ENCODE measurements at places on chromosomes 4 and X. TPM values are rescaled to one million over a fixed set of nuclear protein-coding genes. Genes with fewer than 3 reads are reported as not detected.

PARM1 gene
- 0.48 TPM for total RNA-seq

MAGEE1 gene
- 4.6 TPM for total RNA-seq

SLC9A7 gene
- total RNA-seq: 8.2 TPM

PGRMC1 gene
- 144 TPM for total RNA-seq

LIMCH1 gene
- 40.0 TPM for total RNA-seq

RAB41 gene
- not detected for total RNA-seq

SMR3B gene
- total RNA-seq: not detected

MSX1 gene
- total RNA-seq: 9.4 TPM

PNMA6A gene
- total RNA-seq: 4.6 TPM

PABPC1L2B gene
- total RNA-seq: not detected

NPY2R gene
- total RNA-seq: not detected

HNRNPDL gene
- 259 TPM for total RNA-seq

PLCXD1 gene
- 30.7 TPM for total RNA-seq

FOXR2 gene
- total RNA-seq: not detected

RAB39B gene
- total RNA-seq: 0.69 TPM

PDLIM5 gene
- 43.1 TPM for total RNA-seq

FGFR3 gene
- 2.3 TPM for total RNA-seq

RASGEF1B gene
- not detected for total RNA-seq

HTN1 gene
- total RNA-seq: not detected

FMR1NB gene
- not detected for total RNA-seq

SPIN3 gene
- 5.3 TPM for total RNA-seq

SERTM2 gene
- total RNA-seq: not detected

WDFY3 gene
- total RNA-seq: 7.2 TPM

FAM9C gene
- not detected for total RNA-seq

CFI gene
- total RNA-seq: 0.72 TPM

ENPEP gene
- total RNA-seq: 0.14 TPM

CTAG1A gene
- total RNA-seq: not detected

TMSB15B gene
- total RNA-seq: 6.1 TPM

CSAG1 gene
- 0.46 TPM for total RNA-seq

SPP1 gene
- total RNA-seq: 218 TPM

SYTL4 gene
- 3.0 TPM for total RNA-seq

CYSLTR1 gene
- not detected for total RNA-seq

BMP3 gene
- not detected for total RNA-seq

HMX1 gene
- total RNA-seq: 0.16 TPM

GPRASP1 gene
- 0.42 TPM for total RNA-seq

SRP72 gene
- 67.7 TPM for total RNA-seq

FAM9B gene
- not detected for total RNA-seq

NKX1-1 gene
- not detected for total RNA-seq

ARHGAP36 gene
- total RNA-seq: not detected

MRFAP1L1 gene
- 39.2 TPM for total RNA-seq

ZNF711 gene
- 1.1 TPM for total RNA-seq

PPEF2 gene
- total RNA-seq: not detected

S100G gene
- not detected for total RNA-seq

MAGEB10 gene
- not detected for total RNA-seq

SULT1E1 gene
- total RNA-seq: not detected

ARHGAP24 gene
- total RNA-seq: 3.9 TPM

CCNA2 gene
- total RNA-seq: 49.1 TPM

MAGEA2B gene
- not detected for total RNA-seq

SLC10A6 gene
- total RNA-seq: not detected

NEUROG2 gene
- total RNA-seq: not detected
